ENCODE measurements at places on chromosomes 12 and 14. TPM values are rescaled to one million over a fixed set of nuclear protein-coding genes. Genes with fewer than 3 reads are reported as not detected.

IPO8 gene
- total RNA-seq, result 27.2 TPM

GPX2 gene
- not detected for total RNA-seq

SOCS2 gene
- 30.7 TPM for total RNA-seq

MRPL42 gene
- 79.1 TPM for total RNA-seq

PROX2 gene
- total RNA-seq, result not detected

SPIC gene
- total RNA-seq, result not detected

NPAS3 gene
- total RNA-seq, result 0.57 TPM

IFNG-AS1 gene
- total RNA-seq, result not detected

MMP19 gene
- total RNA-seq, result 3.9 TPM

SLC6A13 gene
- not detected for total RNA-seq

KCNH5 gene
- total RNA-seq, result 0.57 TPM

BCL11B gene
- 0.11 TPM for total RNA-seq

SLC25A47 gene
- not detected for total RNA-seq

GON7 gene
- 23.3 TPM for total RNA-seq

MYF5 gene
- not detected for total RNA-seq

DAZAP2 gene
- total RNA-seq, result 131 TPM

SLC4A8 gene
- total RNA-seq, result 5.1 TPM

COX8C gene
- not detected for total RNA-seq

RERGL gene
- not detected for total RNA-seq

AMN1 gene
- 7.4 TPM for total RNA-seq

SIVA1 gene
- total RNA-seq, result 124 TPM

BMAL2 gene
- 9.0 TPM for total RNA-seq

RNASE4 gene
- 0.61 TPM for total RNA-seq

ZNF740 gene
- total RNA-seq, result 26.3 TPM

GEMIN2 gene
- total RNA-seq, result 37.2 TPM

OR6C74 gene
- total RNA-seq, result not detected

TAS2R50 gene
- 0.48 TPM for total RNA-seq

GLI1 gene
- 0.30 TPM for total RNA-seq

SLCO1B3 gene
- 0.50 TPM for total RNA-seq

MORN3 gene
- total RNA-seq, result 1.5 TPM

NEMP1 gene
- total RNA-seq, result 14.4 TPM

DTX1 gene
- 3.5 TPM for total RNA-seq

ACVRL1 gene
- 0.53 TPM for total RNA-seq

NGB gene
- total RNA-seq, result not detected

JAG2 gene
- 0.27 TPM for total RNA-seq

RNASE3 gene
- total RNA-seq, result not detected

FOS gene
- total RNA-seq, result 52.5 TPM

FAM222A gene
- 7.3 TPM for total RNA-seq

IL22 gene
- total RNA-seq, result not detected

KRT83 gene
- total RNA-seq, result 0.08 TPM

IFI27 gene
- total RNA-seq, result not detected

Data from A375 (cell line).